Fibroblast of skin of left quadriceps (primary cell): ENCODE measurements at places on chromosomes 12 and 14.
A peak's percentile ranks its signal among the peaks of the same experiment; 100 is the strongest.

DNA sequence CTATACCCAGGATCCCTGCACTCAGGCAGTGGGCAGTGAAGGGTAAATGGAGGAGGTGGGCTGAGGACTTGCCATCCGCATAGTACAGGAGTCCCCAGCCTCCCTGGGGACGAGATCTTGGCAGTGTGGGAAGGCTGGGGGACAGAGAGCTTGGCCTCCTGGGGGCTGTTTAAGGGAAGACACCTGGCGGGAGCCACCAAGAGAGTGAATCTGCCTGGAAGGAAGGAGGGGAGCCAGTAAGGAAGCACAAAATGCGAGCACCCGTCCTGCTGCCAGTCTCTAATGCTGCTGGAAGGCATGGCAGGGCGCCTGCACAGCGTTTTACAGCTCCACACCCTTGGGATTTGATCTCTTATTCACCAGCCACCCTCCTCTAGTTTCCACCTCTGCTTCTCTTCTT is 7.4 kb upstream of the KRT2 start:
- DNase-seq, result no peak

DNA sequence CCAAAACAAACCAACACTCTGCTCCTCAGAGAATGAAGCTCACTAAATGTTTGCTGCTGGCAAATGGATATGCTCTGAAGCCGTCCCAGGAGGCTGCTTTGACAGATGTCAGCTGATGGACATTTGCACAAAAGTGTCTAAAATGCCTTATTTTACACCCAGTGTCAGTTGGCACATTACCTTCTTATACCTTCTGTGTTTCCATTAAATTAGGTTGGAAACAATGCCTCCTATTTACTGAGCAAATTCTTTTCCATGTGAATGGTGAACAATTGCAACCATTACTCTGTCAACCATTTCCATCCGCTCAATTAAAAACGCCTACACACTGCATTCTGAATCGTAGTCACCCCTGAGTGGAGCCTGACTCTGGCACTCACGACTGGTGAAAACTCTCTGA is 1679.9 kb upstream of the FLRT2 start:
- no peak for DNase-seq

DNA sequence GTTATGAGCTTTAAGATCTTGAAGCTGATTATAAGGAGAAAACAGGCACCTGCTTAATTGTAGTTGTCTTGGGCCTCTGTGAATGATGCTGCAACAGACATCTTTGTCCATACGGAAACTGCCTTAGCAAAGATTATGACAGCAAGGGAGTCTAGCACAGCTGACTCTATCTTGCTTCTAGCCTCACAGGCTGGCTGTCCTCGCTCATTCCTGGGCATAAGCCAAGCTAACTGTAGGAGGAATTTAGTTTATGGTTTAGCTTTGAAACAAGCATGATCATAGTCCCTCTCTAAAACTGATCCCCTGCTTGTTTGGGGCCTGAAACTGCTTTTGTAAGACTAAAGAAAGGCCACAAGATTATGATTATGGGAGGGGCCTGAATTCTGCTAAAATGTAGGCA is 74.3 kb upstream of the C14orf132 start:
- DNase-seq, result no peak

DNA sequence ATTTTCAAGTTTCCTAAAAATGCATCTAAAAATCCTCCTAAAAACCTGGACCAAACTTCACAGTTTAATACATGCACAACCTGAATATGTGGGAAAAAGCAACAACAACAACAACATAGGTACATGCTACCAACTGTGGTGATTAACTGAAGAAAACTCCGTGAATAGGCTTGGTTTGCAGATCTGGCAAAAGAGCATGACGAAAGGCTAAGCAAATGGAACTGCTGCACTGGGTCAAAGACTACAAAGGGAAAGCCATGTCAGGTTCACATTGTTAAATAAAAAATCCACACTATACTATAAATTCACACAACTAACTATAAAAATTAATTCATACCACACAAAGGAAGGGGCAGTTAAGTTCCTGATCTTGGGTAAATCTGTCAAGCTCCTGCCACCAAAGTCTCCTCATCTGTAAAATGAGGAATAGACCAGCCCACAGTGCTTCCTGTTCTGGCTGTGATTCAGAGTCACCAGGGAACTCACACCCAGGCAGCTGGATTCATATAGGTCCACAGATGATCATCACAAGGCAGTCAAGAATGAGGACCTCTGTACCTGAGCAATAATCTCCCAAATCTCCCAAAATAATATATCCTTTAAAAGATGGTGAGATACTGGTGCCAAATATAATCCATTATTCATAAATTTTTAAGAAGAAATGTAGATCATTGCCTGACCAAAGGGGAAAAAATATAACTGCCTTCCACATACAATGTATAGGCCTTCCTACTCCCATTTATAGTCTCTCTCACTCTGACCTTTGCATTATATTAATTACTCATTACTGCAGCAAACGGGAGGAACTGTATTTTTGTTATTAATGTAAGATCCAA is 7.0 kb downstream of the CORO1C start:
- DNase-seq, result no peak

- DNase-seq, result no peak
Measured at GRCh38 chr12:22064968-22065367, 18.9 kb downstream of the CMAS start.

GRCh38 chr14:96235426-96235825 is 20.6 kb upstream of the BDKRB1 start:
- DNase-seq, result no peak

- DNase-seq, result no peak
Measured at GRCh38 chr12:118055144-118055557, 5.8 kb downstream of the WSB2 start.

DNA sequence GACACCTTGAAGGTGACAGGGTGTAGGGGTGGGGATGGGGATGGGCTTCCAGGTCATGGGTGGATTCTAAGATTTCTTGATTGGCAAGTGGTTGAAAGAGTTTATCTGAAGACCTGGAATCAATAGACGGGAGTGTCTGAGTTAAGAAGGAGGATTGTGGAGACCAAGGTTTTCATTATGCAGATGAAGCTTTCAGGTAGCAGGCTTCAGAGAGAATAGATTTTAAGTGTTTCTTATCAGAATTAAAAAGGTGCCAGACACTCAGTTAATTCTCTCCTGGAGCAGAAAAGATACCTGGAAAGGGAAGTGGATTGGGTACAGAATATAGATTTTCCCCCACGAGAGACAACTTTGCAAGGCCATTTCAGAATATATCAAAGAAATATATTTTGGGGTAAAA is 211.7 kb upstream of the PRICKLE1 start:
- DNase-seq, result no peak

- DNase-seq, result no peak
Measured at GRCh38 chr12:608921-609320, 54.3 kb downstream of the NINJ2 start.

GRCh38 chr12:49352351-49352750 is 5.7 kb downstream of the DNAJC22 start:
- no peak for DNase-seq

- no peak for DNase-seq
Measured at GRCh38 chr12:124949779-124950728, 35.6 kb upstream of the UBC start.

DNA sequence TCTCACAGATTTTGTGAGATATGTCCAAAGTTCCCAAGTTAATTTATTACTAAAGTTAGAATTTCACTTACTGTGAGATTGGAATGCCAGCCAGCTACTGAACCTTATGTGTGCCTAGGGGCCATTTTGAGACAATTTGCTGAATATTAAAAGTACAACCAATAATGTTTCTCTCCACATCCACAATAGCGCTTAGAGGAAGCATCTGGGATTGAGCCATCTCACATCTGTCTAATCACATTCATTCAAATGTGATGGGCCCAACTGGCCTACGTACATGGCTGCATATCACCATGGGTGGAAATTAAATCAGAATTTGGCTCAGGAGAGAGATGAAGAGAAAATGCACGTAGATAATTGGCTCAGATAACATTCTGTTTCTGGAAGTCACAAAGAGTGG is 1294.0 kb downstream of the AACS start:
- DNase-seq, result no peak

- no peak for DNase-seq
Measured at GRCh38 chr12:12718853-12719252, 1.7 kb downstream of the CDKN1B start.

GRCh38 chr12:108647585-108648287 is 14.0 kb upstream of the SELPLG start:
- DNase-seq, result no peak

DNA sequence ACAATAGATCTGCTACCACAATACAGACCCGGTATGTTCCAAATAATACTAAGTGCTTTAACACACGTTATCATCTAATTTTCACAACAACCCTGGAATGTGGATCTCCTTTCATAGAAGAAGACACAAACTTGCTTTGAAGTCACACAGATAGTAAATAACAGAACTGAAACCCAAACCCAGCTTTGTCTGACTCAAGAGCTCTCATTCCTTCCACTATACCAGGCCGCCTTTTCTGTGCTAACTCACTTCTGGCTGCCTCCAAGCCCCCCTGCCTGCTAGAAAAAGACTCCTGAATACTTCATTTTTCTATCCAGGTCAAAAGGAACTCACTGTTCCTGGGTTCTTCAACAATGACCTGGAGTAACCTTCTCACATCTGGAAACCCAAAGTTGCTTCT is 37.8 kb downstream of the PRPF40B start:
- no peak for DNase-seq

GRCh38 chr12:2877047-2877952 is at the start of the genes FOXM1 and RHNO1:
FOXM1 (minus strand) TSS chr12:2877174; CDS start chr12:2874478, 2,696 bp downstream.
RHNO1 (plus strand) TSS chr12:2877223; CDS start chr12:2885367, 8,144 bp downstream.
- peak; percentile 69 for DNase-seq

DNA sequence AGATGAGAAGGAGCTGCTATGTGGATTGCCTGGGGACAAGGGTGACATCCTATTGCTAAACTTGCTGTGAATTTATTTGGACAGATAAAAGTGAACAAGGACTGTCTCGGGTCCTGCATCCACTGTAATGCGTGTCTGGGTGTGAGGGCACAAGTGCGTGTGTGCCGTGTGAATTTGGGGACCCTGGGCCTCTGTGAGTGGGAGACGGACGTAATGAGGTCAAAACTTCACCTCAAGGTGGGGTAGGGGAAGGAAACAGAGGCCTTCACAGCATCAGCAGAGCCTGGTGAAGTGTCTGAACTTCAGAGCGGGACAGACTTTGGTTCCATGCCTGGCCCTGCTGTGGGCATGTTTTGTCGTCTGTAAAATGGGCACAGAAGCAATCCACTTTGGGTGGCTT is 14.8 kb downstream of the ASB2 start:
- no peak for DNase-seq
